ENCODE measurements at places on chromosomes 13 and 19.

GRCh38 chr13:41222259-41222852 is 28.0 kb upstream of the KBTBD7 start:
- no peak for DNase-seq

GRCh38 chr13:109707742-109708617 is 78.4 kb downstream of the IRS2 start:
- no peak for DNase-seq

GRCh38 chr13:50230662-50230978 is 215.4 kb downstream of the KCNRG start:
- DNase-seq: no peak

GRCh38 chr13:109904218-109904617 is 117.8 kb upstream of the IRS2 start:
- no peak for DNase-seq

GRCh38 chr13:41212881-41213280 is 18.5 kb upstream of the KBTBD7 start:
- DNase-seq: no peak

DNA sequence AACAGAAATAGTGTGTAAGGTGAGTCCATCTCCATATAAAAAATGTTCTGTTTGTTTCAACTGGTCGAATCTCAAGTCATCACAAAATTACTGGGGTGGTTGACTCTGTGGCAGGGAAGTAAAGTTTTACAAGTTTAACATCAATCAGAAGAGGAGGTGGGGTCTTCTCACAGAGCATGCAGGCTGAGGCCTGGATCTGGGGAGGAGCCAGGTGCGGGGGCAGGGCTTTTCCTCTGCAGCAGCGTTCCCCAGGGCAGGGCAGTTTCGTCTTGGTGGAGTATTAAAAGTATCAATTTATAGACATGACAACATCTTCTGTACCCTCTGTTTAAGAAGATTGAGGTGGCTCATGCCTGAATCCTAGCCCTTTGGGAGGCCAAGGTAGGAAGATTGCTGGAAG is 68.8 kb downstream of the SLC7A9 start:
- DNase-seq: no peak

DNA sequence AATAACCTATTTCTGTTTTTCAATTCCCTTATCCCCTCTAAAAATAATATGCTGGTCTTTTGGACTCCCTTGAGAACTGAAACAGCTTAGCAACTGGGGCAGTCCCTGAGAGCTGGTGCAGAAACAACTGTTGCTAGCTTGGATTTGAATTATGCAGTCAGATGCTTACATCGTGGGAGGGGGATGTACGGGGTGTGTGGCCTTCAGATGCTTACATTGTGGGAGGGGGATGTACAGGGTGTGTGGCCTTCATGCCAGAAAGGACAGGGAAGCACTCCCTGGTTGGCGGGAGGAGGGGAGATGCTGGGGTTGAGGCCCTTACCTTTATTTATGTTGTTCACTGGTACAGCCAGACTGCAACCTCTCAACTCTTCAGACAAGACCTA is 25.6 kb downstream of the LRCH1 start:
- DNase-seq: no peak

- DNase-seq: no peak
These were observed 8.3 kb downstream of the LCP1 start for GRCh38 chr13:46173656-46174055.
